ENCODE measurements at places on chromosomes 5 and 9.

DNA sequence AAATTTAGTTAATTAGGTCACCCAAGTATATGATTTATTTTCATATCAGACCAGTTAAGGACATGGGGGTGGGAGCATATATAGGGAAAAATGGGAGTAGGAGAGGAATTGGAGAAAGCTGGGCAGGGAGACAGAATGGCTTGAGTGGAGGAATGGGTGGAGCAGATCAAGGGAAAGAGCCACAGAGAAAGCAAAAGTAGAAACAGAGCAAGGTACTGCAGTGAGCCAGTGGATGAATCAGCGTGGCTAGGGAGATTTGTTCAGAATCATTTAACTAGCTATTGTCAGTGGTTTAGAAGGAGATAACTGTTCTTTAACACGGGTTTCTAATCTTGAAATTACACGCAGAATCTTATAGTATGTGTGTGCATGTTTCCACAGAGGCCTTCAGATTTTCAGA, 37.4 kb downstream of the SNX24 start:
- DNase-seq: no peak

DNA sequence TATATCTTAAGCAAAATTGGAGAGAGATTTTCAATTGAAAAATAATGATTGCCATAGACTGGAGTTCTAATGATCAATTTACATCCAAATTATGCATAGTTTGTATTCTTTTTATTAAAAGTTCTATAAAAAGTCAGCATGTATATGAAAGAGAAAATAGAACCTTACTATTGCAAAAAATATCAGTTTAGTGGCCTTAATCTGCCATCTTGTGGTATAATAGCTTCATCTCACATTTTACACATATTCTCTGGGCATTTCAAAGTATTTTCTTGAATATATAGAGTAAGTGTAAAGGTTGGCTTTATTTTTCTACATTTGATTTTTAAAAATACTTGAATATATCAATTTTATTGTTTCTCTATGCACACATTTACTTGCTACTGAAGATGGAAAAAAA, 1858.6 kb upstream of the CDH9 start:
- DNase-seq: no peak

GRCh38 chr9:35729700-35730485, 2.1 kb downstream of the TLN1 start:
- DNase-seq: no peak

DNA sequence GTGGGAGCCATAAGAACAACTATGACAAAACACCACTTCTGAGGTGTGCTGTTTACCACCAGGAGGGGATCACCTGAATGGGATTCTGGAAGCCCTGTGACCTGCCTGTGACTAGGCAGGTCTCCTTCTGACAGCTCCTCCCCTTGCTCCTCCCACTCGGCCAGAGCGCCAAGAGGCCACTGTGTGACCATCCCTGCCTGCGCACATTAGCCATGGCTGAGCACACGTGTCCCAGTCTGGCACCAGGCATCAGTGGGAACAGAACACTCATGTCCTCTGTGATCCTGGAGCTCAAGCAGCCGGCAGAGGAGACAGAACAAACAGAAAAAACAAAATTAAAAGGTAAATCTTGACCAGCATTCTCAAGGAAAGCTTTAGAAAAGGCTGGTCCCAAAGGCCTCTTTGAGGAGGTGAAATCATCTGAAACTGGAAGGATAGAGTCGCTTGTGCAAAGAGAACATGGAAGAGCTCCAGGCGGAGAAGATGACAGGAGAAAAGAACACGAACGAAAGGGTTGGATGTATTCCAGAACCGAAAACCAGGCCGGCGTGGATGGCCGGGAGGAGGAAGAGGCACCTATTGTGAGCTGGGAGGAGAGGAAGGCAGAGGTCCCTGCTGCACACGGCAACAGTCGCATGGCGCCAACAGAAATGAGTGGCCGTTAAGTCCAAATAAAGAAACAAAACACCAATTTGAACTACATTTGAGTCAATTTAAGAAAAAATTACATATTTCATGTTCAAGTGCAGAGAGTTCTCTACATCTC, 5.1 kb downstream of the MED10 start:
- DNase-seq: no peak

DNA sequence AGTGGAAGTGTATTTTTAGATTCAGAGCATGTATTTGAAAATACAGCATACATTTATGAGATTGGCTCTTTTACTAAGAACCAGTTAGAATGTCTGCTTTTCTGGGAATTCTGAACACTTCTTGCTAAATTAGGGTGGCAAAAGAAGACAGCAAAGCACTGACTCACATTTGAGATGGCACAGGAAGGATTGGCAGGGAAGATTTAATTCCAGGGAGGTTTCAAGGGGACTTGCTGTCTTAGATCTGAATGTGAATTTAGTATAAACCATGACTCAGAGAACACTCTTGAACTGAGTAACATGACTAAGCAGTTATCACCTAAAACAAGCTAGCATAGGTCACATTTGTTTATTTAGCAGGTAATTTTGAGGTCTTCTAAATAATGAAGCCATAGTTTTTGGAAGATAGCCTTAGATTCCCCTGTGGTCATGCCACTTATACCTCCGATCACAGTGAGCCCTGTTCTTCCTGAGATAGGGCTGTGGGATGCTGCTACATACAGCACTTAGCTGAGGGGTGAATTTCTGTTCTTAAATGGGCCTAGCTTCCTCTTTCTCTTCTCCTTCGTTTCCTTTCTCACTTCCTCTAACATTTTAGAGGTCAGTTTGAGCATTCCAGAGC, 173.8 kb downstream of the PCSK1 start:
- DNase-seq: no peak

GRCh38 chr5:96064877-96065276, 103.2 kb upstream of the ELL2 start:
- no peak for DNase-seq

DNA sequence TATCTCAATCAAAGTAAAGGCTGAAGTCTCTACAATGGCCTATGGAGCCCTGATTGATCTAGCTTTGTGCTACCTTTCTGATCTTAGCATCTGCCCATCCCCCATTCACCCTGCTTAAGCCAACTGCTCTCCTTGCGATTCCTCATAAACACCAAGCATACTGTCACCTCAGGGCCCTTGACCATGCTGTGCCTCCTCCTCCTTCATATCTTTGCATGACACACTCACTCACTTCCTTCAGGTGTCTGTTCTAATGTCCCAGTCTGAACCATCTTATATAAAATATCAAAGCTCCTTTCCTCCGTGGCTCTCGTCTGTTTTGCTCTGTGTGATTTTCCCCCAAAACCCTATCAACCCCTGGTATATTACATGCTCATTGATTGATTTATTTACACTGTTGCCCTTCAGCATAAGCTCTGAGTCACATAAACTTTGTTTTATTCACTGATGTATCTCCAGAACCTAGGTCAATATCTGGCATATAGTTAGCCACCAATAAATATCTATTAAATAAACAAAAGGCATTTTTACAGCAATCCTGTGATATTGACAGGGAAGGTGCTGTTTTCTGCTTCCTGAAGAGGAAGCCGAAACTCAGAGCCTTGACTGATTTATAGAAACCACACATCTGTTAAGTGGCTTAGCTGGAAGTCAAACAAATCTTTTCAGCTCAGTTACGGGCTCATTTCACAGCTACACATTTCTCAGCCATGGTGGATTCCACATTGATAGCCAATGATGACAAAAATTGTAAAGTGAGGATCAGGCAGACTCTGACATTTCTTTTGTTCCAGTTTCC, 103.6 kb downstream of the BOD1 start:
- DNase-seq: no peak

- DNase-seq: no peak
These were observed 154.1 kb downstream of the SEMA6A start for GRCh38 chr5:116420540-116420939.

DNA sequence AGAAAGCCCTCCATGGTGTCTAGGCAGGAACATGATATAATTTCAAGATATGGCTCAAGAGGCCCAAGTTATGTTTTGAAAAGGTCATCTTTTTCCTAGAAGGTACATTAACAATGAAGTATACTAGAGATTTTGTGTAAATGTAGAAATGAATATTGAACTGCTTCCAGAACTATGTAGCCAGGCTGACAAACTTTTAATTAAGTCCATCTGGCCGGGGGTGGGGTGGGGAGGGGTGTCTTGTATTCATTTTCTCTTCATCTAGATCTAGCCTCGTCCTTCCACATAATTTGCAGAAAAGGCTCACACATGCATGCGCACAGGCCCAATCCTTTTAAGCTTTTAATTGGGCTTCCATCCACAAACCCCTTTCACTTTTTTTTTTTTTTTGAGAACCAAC, 323.3 kb downstream of the ARL15 start:
- no peak for DNase-seq

GRCh38 chr9:84436386-84437109, 96.0 kb upstream of the SLC28A3 start:
- DNase-seq: no peak

GRCh38 chr9:32384002-32384363, 460 bp upstream of the ACO1 start:
- no peak for DNase-seq

DNA sequence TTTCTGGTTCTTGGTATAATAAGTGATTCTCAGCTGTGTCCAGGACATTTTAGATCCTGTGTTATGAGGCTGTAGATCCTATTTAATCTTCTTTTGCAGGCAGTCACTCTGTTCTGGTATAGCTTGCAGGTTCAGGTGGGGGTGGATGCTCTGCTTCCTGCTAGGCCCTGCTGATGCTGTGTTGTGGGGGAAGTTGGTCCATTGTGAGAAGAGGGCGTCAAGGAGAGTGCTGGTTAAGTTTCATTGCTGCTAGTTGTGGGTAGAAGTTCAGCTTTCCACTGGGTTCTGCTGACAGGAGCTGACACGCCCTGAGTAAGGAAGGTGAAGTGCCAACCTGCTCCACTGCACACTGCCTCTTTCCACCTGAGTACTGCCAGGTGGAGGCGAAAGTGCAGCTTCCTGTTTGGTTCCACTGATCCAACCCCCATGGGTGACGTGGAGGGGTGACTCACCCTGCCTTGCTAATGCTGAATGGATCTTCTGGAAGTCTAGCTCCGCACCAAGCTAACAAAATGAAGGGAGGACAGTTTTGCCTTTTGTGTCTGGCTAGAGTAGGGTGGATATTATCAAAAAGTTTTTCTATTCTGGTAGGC, 16.3 kb downstream of the NMRK1 start:
- no peak for DNase-seq

DNA sequence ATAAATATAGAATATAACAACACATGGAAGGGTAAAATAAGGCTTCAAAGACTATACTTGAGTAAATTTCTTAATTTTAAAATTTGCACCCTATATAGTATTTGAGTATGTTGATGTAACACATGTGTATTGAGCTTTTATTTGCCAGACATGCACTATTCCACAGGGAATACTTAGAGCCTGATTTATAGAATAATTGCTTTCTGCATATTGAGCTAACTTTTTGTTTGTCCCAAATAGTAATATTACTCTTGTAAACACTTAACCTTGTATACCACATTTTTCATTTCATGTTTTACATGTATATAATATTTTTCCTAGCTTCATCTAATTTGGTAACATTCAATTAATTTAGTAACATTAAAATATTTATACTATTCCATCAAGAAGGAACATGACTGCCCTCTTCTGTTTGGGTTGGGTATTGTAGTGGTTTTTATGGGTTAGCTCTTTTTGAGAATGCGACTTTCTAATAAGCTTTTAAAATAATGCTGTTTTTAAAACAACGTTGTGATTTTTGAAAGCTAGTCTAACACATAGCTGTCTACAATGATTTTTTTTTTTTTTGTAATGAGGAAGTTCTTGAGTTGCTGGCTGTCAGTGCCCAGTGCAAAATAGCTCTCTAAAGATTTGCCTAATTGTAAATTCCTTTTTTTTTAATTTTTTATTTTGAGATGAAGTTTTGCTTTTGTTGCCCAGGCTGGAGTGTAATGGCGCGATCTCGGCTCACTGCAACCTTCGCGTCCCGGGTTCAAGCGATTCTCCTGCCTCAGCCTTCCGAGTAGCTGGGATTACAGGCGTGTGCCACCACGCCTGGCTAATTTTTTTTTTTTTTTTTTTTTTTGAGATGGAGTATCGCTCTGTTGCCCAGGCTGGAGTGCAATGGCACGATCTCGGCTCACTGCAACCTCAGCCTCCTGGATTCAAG, 4.8 kb downstream of the SUB1 start:
- no peak for DNase-seq

DNA sequence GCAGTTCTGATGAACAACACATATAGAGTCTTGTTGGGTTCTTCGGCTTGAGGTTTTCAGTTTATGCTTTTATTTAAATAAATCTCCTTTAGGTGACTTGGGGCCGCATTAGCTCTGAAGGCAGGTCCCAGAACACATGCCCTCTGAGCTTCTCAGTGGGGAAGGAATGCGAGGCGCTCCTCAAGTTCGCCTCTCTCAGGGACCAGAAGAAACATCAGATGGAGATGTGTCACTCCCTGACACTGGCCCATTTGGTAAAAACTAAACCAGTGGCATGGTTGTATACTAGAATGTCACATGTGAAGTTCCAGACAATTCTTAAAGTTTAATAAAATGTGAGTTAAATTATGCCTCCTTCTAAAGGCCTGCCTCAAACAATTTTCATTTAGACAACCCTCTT, 1.9 kb downstream of the MACROH2A1 start:
- DNase-seq: no peak

DNA sequence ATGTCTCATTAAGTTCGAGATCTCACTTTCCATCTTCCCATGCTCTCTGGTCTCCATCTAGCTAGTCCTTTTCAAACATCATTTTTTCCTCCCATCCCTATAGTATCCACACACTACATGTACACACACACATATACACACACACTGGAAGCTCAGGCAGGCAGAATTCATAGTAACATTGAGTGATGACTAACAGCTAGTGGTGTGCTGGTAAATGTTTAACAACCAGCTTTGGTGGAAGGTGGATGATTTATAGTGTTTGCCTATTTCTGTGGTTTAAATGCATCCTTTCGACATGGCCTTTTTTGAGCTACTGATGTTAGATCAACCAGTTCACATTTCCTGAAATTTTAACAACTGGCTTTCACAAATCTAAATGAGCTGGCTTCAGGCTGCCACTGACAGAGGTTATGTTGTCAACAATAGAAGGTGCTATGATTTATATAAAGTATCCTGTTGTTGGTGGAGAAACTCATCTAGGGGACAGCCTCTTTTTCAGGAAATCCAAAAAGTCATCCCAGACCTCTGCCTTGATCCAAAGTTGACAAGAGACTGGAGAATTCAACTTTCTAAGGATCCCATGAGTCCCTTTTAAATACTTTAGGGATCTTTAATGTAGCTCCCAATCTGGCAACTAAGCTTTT, 117.8 kb downstream of the CCDC192 start:
- DNase-seq: no peak

DNA sequence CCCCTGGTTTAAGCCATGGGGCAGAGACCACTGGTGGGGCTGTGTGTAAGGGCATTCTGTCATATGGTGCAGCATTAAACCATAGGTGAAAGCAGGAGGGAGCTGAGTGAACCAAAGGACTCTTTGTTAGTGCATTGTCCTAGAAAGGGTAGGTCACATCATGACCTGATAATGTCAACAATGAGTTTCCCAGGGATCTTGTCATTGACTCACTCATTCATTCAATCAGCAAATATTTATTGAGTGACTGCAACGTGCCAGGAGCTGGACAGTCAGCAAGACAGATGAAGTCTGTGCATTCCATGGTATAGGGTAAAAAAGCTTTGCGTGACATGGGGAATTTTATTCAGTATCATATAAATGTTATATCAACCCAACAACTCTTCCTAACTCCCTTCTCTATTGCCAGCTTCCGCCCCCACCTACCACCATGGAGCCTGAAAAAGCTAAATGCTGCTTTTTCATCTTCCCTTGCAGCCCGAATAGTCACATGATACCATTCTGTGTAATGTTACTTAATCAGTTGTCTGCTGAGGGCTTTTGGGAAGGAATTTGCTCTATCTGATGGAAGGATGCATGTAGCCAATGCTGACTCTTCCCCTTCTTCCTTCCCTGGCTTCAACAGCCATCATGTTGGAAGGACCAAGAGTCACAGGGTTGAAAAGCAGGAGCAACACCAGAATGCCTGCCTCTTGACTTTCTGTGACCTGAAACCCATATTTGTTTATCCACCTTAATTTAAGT, 11.5 kb upstream of the OTULINL start:
- DNase-seq: no peak
